ENCODE measurements at places on chromosomes 6 and 20.
A peak's percentile ranks its signal among the peaks of the same experiment; 100 is the strongest.

- no peak for DNase-seq
Observed at GRCh38 chr6:170444811-170445211, 108.3 kb downstream of the PSMB1 start.

GRCh38 chr6:161418463-161418945, 144.6 kb upstream of the AGPAT4 start:
- peak; percentile 47 for DNase-seq

GRCh38 chr6:31308050-31308844, 36.4 kb upstream of the HLA-C start:
- no peak for DNase-seq

DNA sequence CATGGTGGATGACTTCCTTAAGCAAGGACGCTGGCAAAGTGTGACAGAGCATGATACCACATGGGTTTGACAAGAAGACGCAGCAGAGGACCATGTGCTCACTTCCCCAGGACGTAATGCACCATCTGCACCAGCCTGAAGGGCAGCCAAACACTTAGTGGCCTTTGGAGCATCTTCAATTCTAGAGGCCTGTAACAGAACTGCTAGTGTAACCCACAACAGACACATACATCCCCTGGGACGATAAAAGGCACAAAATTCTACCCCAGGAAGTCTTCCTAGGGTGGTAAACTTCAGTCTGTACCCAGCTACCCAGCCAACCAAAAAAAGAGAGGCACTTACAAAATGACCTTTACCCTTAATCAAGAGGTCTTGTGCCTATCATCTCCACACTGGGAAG, 9.2 kb upstream of the CPNE1 start:
- DNase-seq, result no peak

All from NCI-H460 (cell line).